ENCODE measurements at places on chromosomes 7 and 10. TPM values are rescaled to one million over a fixed set of nuclear protein-coding genes. Genes with fewer than 3 reads are reported as not detected.

DNA sequence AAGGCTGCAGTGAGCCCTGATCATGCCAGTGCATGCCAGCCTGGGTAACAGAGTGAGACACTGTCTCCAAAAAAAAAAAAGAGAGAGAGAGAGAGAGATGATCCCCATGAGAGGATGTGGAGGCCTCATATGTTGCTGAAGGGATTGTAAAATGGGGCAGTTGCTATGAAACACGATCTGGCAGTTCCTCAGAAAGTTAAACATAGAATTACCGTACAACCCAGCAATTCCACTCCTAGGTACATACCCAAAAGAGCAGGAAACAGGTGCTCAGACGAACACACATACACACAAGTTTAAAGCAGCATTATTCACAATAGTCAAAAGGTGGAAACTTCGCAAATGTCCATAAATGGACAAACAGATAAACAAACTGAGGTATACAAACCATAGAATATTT is 27.4 kb upstream of the CYTH3 start:
- DNase-seq, result no peak

DNA sequence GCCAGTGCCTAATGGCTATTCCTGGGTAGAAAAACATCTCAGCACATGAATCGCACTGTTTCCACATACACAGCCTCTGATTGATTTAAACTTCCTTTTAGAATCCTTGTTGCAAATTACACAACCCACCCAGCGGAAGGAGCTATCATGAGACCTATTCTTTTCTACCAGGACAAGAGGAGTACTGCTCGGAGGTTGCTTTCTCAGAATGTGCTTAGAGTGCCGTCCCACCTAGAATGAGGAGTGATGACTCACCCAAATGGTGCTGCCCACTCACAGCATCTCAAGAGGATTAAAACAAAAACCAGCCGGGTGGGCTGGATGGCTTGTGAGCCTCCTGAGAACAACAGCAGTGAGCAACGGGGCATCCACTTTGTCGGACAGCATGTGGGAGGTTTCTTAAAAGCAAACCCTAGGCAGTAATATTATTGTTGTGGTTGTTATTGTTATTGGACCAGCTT is 128.9 kb downstream of the DGKI start:
- no peak for DNase-seq

- DNase-seq, result no peak
These were observed 75.1 kb upstream of the SP4 start for GRCh38 chr7:21352540-21353387.

GRCh38 chr7:107933386-107934013 is 42.5 kb downstream of the DLD start:
- no peak for DNase-seq

DNA sequence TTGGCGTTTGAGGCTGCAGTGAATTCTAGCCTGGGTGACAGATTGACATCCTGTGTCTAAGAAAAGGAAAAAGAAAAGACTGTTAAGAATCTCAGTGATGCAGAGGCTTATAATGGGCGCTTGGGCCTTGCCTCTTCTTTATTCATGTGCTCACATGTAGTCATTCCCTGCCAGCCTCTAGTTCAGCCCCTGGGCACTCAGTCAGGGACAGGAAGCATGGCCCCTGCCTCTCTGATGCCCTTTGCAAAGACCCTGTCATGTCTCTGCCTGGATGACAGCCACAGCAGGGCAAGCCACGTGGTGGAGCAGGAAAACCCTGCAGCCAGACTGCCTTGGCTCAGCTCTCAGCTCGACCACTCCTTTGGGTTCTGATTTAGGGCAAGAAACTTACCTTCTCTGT is 368.9 kb downstream of the RPS24 start:
- DNase-seq, result no peak

- DNase-seq, result no peak
These were observed 449.7 kb downstream of the AUTS2 start for GRCh38 chr7:70047891-70048448.

DNA sequence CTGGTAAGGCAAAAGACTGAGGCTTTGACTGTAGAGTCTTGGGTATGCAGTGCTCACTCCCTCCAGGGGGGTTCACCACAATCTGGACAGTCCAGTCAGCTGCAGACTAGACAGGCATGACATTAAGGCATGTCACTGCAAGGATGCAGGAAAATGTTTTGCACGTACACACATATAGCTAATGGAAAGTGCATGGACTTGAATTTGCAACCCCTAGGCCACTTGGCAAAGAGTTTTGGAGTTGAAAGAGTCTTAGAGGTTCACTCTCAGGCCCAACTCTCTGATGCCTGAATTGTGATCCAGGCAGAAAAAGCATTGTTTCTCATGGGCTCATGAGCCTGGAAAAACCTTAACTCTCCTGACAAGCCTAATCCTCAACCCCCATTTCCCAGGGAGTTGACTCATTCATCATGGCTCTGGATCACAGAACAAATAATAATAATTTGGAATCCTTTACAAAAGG is 51.9 kb downstream of the LAMB4 start:
- no peak for DNase-seq

The RAB11FIP2 gene
- 16.6 TPM for total RNA-seq

The CALHM3 gene
- not detected for total RNA-seq

The VGF gene
- total RNA-seq, result not detected

The SEMA3C gene
- 41.9 TPM for total RNA-seq
